ENCODE measurements at places on chromosomes 13 and 19. TPM values are rescaled to one million over a fixed set of nuclear protein-coding genes. Genes with fewer than 3 reads are reported as not detected.

The DPF1 gene
- not detected for total RNA-seq

The KLF1 gene
- total RNA-seq: not detected

The SCGB2B2 gene
- total RNA-seq: 0.13 TPM

The CD22 gene
- total RNA-seq: 0.56 TPM

- no peak for DNase-seq
These were observed 1.3 kb downstream of the SHISA7 start for GRCh38 chr19:55441692-55442321.

DNA sequence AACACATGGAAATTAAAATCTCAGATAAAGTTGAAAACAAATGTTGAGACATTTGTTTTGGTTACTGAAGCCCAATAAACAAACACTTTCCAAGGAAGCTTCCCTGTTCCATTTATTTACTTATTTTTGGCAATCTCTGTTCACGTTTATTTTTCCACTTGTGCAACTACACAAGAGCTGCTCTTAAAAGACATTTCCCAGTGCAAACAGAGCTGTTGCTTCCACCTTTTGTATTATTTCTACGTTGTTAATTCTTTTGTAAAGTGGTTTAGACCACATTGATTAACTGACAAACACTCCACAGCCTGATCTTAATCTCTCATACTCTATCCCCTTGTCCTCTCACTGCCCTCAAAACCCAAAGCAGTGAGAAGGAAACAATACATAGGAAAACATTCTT is 757.6 kb downstream of the LIG4 start:
- no peak for DNase-seq

GRCh38 chr13:73074014-73074413 is 15.2 kb downstream of the KLF5 start:
- no peak for DNase-seq

DNA sequence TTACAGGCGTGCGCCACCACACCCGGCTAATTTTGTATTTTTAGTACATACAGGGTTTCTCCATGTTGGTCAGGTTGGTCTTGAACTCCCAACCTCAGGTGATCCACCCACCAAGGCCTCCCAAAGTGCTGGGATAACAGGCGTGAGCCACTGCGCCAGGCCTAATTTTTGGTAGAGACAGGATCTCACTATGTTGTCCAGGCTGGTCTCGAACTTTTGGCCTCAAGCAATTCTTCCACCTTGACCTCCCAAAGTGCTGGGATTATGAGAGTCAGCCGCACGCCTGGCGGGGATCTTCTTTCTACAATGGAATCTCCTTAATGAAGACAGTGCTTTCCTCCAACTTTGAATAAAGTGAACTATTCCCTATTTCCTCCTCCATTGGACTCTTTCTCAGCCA is 5.8 kb downstream of the RASIP1 start:
- no peak for DNase-seq

GRCh38 chr19:3140667-3141038 is 4.8 kb downstream of the GNA15 start:
- no peak for DNase-seq

- DNase-seq: no peak
These were observed 902.2 kb downstream of the GPC5 start for GRCh38 chr13:92300651-92301050.

DNA sequence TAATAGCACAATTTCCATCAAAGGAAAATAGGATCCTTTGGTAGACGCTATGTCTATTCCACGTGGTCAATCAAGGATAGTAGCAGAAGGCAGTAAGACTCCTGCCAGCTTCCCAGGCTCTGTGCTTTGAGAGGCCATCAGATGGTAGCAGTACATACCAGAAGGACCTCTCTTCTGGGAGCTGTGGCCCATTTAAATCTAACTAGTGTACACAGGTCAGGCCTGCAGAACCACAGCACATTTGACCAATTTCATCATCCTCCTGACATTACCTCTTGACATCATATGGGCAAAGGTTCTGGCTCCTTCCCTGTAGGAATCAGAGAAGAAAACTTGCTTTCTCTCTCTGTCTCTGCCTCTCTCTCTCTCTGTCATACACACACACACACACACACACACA is 229.6 kb upstream of the HTR2A start:
- DNase-seq: no peak

- no peak for DNase-seq
These were observed 20.8 kb upstream of the SEMA6B start for GRCh38 chr19:4580021-4580901.

GRCh38 chr13:52846567-52847321 is 1.7 kb downstream of the PCDH8 start:
- DNase-seq: peak; percentile 75

GRCh38 chr13:101309014-101309619 is 107.2 kb downstream of the NALCN start:
- DNase-seq: no peak

DNA sequence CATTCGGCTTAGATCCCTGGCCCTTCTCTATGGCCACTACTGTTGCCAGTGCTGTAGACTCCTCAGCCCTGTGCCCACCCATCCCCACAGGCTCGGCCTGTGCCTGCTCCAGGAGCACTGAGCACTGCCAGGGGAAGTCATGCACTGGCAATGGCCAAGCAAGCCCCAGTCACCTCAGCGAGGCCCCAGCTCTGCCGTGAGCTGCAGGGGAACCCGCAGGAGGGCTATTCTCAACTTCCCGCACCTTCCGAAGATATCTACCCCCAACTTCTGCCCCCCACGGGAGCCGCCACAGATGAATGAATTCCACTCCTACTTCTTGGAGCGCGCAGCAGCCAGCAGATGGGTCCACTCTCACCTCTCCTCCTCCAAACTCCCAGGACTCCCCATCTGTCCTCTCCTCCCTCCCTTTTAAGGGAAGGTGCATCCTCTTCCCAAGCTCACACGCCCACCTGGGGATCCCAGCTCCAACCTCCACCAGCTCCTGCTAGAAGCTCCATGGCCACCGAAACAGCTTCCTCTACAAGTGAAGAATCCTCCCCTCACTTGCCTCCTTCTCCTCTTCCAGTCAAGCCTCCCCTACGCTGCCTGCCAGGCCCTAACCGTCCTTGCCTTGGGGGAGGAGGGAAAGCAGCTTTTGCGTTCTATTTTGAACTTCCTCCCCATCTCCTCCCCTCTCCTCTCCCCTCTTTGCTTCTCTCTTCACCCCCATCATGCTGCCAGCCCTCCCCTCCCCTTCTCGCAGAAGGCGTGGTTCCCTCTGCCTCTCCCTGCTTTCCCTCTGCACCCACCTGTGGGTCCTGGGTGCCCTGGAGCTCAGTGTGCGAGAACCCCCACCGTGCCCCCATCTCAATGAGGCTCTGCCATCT is 52.2 kb downstream of the PEPD start:
- no peak for DNase-seq

GRCh38 chr13:49409008-49409407 is 34.9 kb downstream of the CAB39L start:
- DNase-seq: no peak

- DNase-seq: peak; percentile 89
These were observed 17.7 kb downstream of the RFX2 start for GRCh38 chr19:6092329-6093286.

DNA sequence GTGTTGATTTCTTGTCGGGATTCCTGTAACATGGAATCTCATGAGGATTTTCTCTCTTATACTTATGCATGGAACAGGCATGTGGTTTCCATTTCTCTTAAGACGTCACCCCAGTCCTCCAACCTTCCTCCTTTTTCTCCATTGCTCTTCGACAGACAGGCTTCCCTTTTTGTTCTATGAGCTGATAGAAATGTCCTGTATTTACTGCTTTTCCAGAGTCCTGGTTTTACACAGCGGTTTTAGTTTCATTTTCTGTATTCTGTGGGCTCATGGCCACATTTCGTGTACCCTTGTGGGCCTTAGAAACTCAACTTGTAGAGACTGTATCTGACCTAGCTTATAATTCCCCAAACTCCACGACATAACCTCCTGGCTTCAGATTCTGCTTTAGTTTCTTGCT is 113.1 kb downstream of the PAN3 start:
- DNase-seq: no peak

GRCh38 chr13:45925151-45925550 is 73.6 kb upstream of the SIAH3 start:
- DNase-seq: no peak

- DNase-seq: no peak
These were observed 68.0 kb downstream of the KDM4B start for GRCh38 chr19:5036698-5037563.

- no peak for DNase-seq
These were observed 4.4 kb upstream of the ELL start for GRCh38 chr19:18526316-18526715.
